ENCODE measurements at places on chromosomes 3 and 15. TPM values are rescaled to one million over a fixed set of nuclear protein-coding genes. Genes with fewer than 3 reads are reported as not detected.

GRCh38 chr15:92069308-92070250 lies 216.1 kb downstream of the SLCO3A1 start:
- DNase-seq = no peak

DNA sequence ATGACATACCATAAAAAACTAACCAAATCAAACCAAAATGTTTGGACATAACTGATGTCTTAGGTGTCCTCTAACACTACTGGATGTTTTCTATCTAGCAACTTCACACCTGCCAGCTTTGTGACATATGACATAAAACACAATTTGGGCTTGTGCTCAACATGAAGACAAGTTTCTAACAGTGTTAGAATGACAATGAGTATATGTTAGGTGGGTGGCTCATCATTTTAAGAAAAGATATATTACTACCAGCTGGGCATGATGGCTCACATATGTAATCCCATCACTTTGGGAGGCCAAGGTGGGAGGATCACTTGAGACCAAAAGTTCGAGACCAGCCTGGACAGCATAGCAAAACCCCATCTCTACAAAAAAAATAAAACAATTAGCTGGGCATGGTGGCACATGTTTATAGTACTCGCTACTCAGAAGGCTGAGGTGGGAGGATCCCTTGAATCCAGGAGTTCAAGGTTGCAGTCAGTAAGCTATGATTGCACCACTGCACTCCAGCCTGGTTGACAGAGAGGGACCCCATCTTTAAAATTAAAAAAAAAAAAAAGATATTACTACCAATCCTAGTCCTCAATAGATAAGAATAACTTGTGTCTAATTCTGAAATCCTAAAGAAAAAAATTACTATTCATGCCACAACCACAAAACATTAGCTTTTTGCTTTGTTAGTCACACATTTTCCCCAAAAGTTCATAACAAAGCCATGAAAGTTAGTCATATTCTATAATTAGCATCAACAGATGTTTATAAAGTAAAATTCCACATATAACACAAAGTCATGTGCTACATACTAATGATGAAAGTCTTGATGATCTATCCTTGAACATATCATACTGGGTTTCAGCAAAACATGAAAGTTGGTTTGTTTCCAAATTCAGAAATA lies 59.9 kb downstream of the LRRFIP2 start:
- no peak for DNase-seq

DNA sequence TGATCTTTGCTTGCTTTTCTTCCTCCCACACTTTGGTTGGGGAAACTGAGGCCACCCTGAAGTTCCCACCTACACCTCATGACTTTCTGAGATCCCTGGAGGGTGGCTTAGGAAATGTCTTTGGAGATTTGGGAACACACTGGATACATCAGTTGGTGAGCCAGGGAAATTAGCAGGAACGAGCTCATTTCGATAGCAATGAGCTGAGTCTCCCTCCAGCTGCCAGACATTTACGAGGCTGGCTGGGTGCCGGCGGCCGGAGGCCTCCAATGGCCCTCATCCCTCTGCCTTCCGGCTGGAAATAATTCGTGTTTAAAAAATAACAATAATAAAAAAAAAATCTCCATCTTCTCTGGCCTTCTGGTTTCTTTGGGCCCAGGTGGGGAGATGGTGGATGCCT lies 38.8 kb downstream of the SMAD6 start:
- DNase-seq = no peak

The RTP1 gene
- total RNA-seq = not detected

DNA sequence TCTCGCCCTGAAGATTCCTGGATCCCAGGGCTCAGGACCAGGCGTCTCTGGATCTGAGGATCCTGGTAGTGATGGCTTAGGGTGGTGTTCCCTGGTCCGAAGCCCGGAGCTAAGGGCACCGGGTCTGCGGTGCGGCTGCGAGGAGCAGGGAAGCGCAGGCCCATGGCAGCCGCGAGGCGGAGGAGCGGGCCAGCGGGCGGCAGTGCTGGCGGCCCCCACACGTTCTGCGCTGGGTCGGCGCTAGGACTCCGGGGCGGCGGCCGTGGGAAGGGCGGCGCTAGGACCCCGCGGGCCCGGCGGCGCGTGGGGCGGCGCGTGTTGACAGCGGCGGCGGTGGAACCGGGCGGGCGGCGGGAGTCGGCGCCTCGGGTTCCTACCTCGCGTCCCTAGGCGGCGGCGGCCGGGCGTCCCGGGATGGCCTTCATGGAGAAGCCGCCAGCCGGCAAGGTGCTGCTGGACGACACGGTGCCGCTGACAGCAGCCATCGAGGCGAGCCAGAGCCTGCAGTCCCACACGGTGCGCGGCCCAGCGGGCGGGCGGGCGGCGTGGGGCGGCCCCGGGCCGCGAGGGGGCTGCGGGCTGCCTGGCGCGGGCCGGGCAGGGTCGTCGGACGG lies at the start of gene PXK:
TSS of gene PXK (plus strand) at position 318 of the 614 bp plus-strand sequence. CDS start at position 415, 97 bp downstream.
- peak; percentile 78 for DNase-seq

DNA sequence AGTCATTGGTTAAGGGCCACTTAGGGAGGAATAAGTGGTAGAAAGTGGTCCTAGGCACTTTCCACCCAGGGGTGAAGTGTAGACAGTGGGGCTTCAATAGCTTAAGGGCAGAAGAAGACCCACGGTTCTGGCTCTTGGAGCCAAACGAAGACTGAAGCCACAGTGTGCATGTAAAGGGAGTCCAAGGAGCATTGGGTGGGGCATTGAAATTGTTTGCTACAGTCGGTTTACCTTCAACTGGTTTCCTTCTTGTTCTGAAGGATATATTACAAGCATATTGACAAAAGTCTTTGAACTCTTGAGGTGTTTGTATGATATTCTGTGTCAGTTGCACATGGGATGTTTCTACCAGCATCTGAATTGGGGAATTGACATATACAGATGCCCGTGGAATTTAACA lies 166.5 kb upstream of the CTDSPL start:
- DNase-seq = no peak

DNA sequence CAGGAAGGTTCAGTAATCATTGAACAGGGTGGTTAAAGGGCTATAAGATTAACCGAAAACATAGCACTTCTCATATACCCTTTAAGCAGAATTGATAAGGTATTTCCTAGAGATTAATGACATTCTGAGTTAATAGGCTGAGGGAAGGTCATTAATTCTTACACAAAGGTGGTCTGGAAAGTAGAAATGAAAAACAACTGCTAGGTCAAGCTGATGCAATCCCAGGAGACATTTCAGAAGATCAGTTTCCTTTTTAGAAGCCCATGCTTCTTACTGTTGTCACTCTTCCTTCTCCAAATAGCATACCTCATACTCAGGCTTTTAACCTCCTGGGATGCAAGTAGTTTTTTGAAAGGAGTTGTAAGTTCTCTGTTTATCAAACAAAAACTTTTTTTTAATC lies 8.8 kb downstream of the FILIP1L start:
- DNase-seq = no peak

The XCR1 gene
- not detected for total RNA-seq

DNA sequence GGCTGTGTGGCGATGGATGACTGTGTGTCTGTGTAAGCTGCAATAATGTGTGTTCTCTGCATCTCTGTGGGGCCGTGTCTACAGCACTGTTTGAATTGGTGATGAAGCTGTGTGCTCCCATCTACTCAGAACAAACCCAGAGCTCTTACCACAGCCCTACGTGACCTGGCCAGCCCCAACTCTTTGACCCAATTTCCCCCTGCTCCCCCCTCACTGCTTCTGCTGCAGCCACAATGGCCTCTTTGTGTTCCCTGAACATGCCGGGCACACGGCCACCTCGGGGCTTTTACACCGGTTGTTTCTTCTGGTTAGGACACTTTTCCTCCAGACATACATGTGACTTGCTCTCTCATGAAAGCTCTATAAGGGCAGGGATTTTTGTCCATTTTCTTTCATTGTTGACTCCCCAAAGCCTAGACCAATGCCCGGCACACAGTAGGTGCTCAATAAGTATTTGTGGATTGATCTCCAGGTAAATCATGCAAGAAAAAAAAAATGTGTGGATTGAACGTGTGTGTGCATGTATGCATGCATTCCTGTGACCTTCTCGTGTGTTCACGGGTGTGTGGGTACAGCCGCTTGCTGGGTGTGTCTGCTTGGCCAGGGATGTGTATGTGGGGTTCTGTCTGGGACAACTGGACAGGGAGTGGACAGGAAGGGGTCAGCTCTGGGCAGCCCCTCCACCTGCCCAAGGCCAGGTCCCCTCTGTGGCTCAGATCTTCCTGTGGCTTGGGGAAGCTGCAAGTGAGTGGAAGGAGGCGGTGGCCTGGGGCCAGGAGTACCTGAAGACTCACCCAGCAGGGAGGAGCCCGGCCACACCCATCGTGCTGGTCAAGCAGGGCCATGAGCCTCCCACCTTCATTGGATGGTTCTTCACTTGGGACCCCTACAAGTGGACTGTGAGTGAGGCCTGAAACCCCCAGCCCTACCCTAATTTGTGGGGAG lies 14.8 kb downstream of the VILL start:
- peak; percentile 58 for DNase-seq

GRCh38 chr3:110236976-110237610 lies 834.5 kb upstream of the NECTIN3 start:
- DNase-seq = no peak

The TGM4 gene
- total RNA-seq = not detected

The KCNAB1 gene
- total RNA-seq = 12.6 TPM

GRCh38 chr3:27859821-27860220 lies 137.7 kb upstream of the EOMES start:
- no peak for DNase-seq

DNA sequence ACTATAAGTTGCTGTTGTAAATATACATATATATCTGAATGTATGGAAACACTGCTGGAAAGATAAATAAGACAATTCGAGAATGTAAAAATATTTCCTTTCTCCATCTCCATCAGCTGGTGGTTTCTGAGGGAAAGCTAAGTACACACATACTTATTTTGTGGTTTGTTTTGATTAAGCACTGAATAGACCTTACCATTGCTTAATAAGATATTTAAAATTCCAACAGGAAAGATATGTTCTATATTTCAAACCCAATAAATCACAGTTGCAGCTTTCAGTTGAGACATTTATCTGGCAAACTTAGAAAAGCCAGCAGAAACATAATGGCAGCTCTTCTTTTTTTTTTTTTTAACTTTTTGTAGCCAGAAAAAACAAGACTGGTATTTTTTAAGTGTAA lies 160.4 kb downstream of the VGLL3 start:
- no peak for DNase-seq

GRCh38 chr15:89783111-89783860 lies 7.2 kb downstream of the MESP2 start:
- DNase-seq = no peak

- DNase-seq = no peak
Observed at GRCh38 chr3:10548992-10549391, 43.6 kb upstream of the ATP2B2 start.

The CCDC191 gene
- total RNA-seq = 0.49 TPM

The FGD5 gene
- 0.58 TPM for total RNA-seq

GRCh38 chr15:76840830-76841460 lies 64.2 kb downstream of the SCAPER start:
- peak; percentile 30 for DNase-seq

DNA sequence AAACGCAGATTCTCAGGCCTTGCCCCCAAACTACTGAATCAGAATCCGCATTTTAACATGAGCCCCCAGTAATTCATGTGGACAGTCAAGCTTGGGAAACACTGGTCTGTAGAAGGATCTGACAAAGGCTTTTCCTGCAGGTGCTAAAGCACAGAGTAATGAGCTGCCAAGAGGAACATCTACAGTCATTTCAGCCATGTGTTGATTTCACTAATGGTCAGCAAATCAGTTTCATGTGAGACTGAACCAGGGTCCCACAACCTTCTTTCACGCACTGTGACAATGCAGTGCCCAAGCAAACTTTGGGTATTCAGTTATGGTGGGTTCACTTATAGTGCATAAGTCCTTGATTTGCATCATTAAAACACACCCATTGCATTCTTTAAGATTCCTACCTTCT lies 237.6 kb downstream of the TUSC7 start:
- DNase-seq = no peak

The AMIGO3 gene
- total RNA-seq = 2.2 TPM

DNA sequence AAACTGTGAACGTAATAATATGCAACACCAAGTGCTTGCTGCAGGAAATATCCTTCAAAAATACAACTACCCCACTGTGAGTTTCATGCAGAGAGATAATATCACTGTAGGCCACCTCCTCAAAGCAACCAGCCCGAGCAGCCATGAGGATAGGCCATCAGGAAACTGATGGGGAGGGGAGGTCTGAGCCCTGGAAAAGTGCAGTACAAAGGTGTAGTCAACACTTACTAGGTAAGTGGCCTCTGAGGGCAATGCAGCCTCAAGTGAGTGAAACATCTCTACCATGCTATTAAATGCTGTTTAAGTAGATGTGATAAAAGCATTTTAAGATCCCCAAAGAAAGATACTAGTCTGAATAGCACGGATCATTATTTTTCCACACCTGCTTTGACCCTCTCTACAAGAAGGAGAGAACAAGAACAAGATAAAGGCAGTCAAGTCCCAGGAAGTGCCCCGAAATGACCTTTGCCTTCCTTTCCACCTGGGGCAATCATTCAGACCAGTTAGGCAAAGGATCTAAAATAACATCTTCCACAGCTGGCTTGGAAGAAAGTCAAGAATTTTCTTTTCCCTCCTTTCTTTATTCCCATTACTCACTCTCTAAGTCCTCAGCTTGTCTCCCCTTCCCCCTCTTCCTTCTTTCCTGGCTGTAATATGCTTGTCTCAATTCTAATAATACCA lies 62.8 kb downstream of the FMN1 start:
- no peak for DNase-seq

- DNase-seq = no peak
Observed at GRCh38 chr3:132381348-132381944, 35.9 kb upstream of the DNAJC13 start.

DNA sequence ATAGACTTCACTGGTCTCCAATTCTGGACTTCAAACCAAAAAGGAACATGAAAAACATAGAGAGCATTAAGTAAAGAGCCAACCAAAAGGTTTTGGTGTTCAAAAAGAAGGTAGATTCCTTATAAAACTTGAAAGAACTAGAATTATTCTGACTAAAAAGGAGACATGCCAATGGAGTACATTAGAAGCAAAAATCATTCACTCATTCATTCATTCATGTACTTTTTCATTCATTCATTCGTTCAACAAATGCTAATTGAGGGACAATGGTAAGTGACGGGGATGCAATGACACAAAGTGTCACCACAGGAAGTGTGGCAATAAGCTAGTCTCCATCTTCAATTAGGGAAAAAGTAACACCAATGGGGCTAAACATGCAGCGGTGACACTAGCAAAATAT lies 181.0 kb upstream of the ATP11B start:
- DNase-seq = no peak

GRCh38 chr15:85761635-85762034 lies 33.1 kb downstream of the KLHL25 start:
- DNase-seq = no peak

DNA sequence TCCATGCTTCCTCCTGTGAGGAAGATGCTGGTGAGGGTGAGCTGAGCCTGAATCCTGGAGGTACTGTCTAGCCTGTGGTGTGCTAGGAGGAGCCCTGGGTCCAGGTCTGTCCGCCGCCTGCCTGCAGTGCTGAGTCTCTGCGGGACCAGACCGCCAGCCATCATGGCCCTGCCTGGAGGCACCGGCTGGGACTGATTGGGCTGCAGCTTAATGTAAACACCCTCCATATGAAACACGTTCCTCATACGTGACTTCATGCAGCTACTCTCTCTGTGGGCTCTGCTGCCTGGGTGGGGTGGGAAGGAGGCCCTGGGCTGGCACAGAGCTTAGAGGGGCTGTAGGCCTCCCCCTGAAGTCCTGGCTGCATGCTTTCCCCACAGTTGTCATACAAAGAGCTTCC lies 67.4 kb downstream of the FBLN2 start:
- DNase-seq = no peak

- DNase-seq = no peak
Observed at GRCh38 chr3:169299889-169300288, 363.6 kb downstream of the MECOM start.

The SLC7A14 gene
- total RNA-seq = 0.10 TPM
